Activated CD4-positive, CD25-positive, alpha-beta regulatory T cell (primary cell): ENCODE measurements at places on chromosomes 7 and 10.

DNA sequence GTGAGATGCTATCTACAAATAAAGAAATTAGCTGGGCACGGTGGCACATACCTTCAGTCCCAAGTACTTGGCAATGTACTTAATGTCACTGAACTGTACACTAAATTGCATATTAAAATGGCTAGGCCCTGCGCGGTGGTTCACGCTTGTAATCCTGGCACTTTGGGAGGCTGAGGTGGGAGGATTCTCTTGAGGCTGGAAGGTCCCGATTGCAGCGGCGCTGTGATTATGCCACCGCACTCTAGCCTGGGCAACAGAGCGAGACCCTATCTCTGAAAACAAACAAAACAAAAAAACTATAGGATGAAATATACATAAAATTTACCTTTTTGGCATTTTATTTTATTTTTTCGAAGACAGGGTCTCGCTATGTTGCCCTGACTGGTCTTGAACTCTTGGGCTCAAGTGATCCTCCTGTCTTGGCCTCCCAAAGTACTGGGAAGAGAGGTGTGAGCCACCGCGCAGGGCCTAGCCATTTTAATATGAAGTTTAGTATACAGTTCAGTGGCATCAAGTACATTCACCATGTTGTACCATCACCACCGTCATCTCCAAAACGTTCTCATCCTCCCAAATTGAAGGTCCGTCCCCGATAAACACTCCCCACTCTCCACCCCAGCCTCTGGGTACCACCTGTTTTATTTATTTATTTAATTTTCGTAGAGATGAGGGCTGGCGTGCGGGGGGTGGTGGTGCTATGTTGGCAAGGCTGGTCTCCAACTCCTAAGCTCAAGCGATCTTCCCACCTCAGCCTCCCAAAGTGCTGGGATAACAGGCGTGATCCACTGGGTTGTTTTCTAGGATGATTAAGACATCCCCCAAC, 1.3 kb upstream of the EIF3B start:
- DNase-seq, result no peak

DNA sequence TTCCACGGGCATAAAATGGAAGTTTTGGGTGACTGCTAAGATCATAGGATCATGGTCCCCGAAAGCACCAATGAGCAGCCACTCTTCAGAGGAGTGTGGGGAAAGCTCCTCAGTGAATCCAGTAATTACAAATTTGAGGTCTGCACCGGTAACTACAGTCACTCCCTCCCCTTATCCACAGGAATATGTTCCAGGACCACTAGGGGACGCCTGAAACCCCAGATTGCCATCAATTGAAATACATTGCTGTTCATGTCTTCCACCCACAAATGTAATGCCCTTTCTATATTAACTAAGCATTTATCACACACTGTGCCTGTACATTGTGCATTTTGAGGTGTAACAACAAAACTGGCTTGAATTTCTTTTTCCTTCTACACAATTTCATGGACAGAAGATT, 447.9 kb upstream of the PFKP start:
- DNase-seq, result no peak

GRCh38 chr10:97115846-97116245, 69.9 kb downstream of the SLIT1 start:
- DNase-seq, result no peak

GRCh38 chr7:105743351-105744090, 132.9 kb downstream of the ATXN7L1 start:
- DNase-seq, result no peak

DNA sequence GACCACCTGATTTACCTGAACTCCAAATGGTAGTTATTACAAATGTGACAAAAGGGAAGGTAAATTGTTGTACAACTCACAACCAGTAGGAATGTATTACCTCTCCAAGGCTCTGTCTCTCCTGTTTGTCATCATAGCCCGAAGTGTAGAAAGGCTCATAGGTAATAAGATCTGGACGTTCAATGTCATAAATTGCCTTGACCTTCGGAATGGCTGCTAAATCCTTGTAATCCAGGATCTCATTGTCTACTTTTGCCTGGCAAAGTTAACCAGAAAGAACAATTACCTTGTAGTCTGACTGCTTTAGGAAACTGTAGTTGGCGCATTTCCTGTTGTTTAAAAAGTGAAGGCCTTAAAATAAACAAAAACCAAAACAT, 68.6 kb upstream of the AFAP1L2 start:
- no peak for DNase-seq

DNA sequence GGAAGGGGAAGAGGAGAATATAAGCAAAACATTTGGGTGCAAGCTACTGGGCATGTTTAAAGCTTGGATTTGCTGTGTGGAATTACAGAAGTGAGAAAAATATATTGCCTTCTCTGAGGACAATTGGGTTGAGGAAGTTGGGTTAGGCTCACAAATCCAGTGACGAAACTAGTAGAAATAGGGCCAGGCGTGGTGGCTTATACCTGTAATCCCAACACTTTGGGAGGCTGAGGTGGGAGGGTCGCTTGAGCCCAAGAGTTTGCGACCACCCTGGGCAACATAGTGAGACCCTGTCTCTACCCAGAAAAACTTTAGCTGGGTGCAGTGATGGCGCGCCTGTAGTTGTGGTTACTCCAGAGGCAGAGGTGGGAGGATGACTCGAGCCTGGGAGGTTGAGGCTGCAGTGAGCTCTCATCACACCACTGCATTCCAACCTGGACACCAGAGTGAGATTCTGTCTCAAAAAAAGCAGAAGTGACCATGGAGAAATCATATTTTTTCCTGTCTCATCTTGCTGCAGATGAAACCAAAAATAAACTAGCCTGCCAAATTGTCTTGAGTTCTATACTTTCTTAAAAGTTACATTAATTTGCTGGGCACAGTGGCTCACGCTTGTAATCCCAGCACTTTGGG, 22.4 kb downstream of the NRBF2 start:
- no peak for DNase-seq

GRCh38 chr10:62617652-62618051, 186.9 kb upstream of the ADO start:
- no peak for DNase-seq

GRCh38 chr10:4758256-4758655, 67.8 kb upstream of the AKR1E2 start:
- no peak for DNase-seq
